ENCODE measurements at places on chromosomes 13 and 19. TPM values are rescaled to one million over a fixed set of nuclear protein-coding genes. Genes with fewer than 3 reads are reported as not detected.

IGFL3 gene
- not detected for total RNA-seq

CPT1C gene
- total RNA-seq, result 21.1 TPM

KLC3 gene
- 2.4 TPM for total RNA-seq

DNA sequence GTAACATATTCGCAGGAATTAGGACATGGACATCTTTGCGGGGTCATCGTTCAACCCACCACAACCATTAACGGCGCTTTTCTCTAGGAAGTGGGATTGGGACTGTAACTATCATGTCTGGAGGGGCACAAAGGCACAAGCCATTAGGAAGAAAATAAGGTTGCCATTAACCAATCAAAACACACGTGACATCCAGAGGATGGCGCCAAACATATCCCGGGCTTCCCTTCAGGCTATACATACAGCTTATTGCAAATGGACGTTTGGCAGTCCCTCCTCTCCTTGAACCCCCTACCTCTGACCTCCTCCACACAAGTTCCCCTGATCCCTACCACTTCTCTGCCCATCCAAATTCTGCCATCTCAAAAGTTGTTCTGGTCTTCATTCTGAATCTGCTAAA is 26.6 kb upstream of the GSX1 start:
- DNase-seq, result no peak

GRCh38 chr13:113550453-113550852 is 34.1 kb upstream of the TFDP1 start:
- DNase-seq, result no peak

GRCh38 chr13:112431734-112432133 is 55.6 kb downstream of the SPACA7 start:
- no peak for DNase-seq

GRCh38 chr19:30450835-30451321 is 78.7 kb downstream of the ZNF536 start:
- DNase-seq, result no peak

DNA sequence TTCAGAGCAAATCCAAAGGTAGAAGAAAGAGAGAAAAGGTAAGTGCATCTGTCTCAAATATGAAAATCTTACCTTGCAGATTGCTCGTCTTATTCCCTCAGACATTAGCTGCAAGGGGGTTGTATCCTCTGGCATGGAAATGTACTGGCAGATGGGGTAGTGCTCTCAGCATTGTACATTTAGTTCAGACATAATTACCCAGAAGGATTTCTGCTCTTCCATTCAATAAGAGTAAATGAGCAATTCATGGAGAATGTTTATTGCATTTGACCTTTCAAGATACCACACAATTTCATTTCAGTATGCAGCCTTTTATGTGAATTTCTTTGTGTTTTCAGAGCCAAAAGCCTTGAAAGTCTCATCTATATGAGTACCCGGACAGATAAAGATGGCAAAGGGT is 63.8 kb downstream of the SCEL start:
- DNase-seq, result no peak

DNA sequence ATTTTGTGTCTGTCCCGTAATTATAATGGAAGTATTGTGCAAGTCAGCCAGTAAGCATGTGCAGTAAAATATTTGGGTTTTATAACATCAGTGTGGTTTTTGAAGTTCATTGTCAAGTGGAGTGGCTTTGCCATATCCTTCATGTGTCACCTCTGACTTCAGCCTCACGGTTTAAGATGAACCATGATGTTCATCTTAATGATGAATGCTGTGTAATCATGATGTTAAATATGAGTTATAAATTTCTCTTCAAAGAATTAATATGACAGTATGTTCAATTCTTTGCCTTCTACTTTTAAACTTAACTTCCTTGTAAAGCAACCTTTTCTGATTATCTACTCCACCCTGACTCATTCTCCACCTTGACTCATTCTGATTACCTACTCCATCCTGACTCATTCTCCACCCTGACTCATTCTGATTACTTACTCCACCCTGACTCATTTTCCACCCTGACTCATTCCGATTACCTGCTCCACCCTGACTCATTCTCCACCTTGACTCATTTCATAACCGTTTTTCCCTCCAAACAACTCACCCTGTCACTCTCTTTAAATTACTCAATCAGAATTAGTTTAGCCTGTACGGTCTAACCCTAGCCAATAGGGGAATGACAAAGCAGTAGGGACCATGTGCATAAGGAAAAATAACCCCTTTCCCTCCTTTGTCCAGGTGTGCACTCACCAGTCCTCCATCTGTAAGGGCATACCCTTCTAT is 50.3 kb upstream of the ANKRD10 start:
- peak; percentile 97 for DNase-seq

GRCh38 chr19:5801796-5802619 is 2.9 kb upstream of the NRTN start:
- peak; percentile 45 for DNase-seq

- DNase-seq, result no peak
Observed at GRCh38 chr19:47661161-47661560, 52.1 kb upstream of the EHD2 start.

- DNase-seq, result no peak
Observed at GRCh38 chr13:92833071-92833470, 393.5 kb upstream of the GPC6 start.

DNA sequence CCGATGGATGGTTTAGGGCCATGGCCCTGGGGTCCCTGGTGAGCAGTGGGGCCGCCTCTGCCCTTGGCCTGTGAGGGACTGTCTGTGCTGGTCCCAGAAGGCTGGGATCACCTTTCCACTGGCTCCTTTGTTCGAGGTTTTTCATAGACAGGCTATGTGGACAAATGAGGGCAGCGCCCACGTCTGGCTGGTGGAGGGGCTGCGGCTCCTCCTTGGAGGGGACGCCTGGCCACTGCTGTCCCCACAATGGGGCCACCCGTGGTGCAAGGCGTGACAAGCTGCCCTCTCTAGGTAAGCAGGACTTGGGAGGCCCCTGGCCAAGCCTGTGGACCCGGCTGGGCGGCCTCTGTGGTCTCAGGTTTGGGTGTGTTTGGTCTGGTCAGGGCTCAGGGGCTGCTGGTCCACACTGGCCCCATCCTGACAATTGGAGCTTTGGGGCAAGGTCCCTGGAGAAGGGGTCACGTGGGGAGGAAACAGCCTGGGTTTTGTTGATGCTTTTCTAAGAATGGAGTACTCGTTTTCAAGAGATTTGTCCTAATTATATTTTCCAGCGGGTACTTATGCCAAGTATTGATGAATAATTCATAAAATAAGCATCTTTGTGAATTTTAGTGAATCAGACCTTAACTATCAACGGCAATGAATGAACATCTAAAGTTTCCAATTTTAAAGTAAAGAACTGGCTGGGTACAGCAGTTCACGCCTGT is 33.3 kb downstream of the MCF2L start:
- DNase-seq, result peak; percentile 2

- DNase-seq, result peak; percentile 89
Observed at GRCh38 chr13:52348983-52349780, 56.8 kb downstream of the THSD1 start.

Measured in M059J (cell line).